ENCODE measurements at places on chromosomes 7 and 10.

GRCh38 chr10:49679480-49679893, at the start of gene C10orf53:
TSS of gene C10orf53 (plus strand) at chr10:49679651. CDS start at chr10:49679698, 47 bp downstream.
- no peak for DNase-seq

GRCh38 chr7:70082099-70082611, 483.9 kb downstream of the AUTS2 start:
- no peak for DNase-seq

- DNase-seq: no peak
Measured at GRCh38 chr10:31390804-31391203, 71.8 kb downstream of the ZEB1 start.

DNA sequence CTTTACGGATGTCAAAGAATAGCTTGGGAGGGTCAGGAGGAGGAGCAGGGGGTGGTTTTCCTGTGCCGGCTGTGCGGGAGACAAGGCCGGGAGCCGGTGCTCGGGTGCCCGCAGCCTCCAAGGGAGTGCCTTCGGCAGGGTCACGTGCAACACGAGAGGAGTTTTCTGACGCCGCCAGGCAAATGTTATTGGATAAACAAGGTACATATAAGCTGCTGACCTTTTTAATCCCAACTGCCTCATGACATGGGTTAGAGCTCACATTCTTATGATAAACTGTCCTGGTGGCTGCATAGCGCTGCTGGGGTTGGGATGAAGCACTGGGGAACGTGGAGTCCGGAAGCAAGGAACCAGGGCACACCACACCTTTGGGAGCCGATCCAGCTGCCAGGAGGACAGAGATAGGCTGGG, 124.8 kb upstream of the PDLIM1 start:
- no peak for DNase-seq

- DNase-seq: no peak
Measured at GRCh38 chr10:33883881-33884280, 549.4 kb upstream of the NRP1 start.

DNA sequence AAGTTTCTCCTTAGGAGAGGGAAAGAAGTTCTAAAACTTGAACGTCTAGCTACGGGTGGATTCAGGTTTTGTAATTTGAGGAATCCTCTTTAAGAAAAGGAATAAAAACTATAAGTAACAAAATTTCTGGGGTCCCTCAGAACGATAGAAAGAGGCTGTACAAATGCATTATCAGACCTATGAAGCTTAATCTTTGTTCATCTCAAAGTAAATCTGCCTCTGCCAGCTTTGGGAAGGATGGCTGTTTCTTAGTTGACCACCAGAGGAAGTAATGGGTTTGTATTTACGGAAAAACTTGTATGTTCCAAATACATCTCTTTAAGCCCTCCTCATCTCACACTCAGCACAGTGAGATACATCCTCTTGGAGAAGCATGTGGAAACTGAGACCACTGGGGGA, 864 bp downstream of the PSTK start:
- DNase-seq: no peak

DNA sequence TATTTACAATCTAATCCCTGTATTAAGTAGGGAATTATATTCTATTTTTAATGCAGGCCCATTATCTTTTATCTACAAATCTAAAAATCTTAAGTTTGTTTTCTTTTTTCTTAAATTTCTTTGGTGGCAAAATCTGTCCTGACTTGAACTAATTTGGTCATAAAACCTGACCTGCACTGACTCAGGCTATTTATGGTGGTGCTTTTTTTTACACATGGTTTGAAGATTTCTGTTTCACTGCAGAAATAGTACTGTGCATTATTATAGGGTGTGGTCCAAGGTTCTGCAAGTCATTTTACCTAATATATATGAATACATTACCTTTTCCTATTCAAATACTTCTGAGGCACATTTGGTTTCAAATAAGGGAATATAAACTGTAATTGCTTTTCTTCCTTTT, 137.0 kb downstream of the CD36 start:
- no peak for DNase-seq

DNA sequence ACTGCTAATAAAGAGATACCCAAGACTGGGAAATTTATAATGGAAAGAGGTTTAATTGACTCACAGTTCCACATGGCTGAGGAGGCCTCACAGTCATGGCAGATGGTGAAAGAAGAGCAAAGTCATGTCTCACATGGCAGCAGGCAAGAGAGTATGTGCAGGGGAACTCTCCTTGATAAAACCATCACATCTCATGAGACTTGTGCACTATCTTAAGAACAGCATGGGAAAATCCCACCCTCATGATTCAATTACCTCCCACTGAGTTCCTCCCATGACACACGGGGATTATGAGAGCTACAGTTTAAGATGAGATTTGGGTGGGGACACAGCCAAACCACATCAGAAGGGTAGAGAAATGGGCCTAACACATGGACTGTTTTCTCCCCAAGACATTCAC, 156.3 kb downstream of the CCDC71L start:
- no peak for DNase-seq

- no peak for DNase-seq
Measured at GRCh38 chr7:32116436-32116835, 46.2 kb upstream of the PDE1C start.

- DNase-seq: no peak
Measured at GRCh38 chr10:111128331-111129180, 51.7 kb downstream of the ADRA2A start.

GRCh38 chr10:43040482-43041256, 36.2 kb upstream of the RET start:
- DNase-seq: no peak

GRCh38 chr7:135774284-135774683, 25.7 kb upstream of the FAM180A start:
- no peak for DNase-seq

DNA sequence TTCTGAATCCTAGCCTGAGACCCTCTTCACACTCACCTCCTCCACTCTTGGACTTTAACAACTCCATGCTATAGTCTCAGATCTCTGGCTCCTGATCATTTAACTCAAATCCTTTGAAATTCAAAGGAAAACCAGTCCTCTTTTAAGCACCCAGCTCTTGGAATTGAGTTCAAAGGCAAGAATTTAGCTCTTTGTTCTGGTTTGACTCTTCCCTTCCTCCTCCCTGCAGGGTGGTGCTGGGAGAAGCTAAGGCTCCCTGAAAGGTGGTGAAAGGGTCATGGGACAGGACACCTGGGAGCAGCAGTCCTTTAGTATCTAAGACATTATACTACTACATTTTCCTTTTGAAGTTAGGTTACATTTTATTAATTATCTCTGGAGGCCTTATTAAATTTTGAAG, 259.4 kb downstream of the CCSER2 start:
- DNase-seq: no peak

DNA sequence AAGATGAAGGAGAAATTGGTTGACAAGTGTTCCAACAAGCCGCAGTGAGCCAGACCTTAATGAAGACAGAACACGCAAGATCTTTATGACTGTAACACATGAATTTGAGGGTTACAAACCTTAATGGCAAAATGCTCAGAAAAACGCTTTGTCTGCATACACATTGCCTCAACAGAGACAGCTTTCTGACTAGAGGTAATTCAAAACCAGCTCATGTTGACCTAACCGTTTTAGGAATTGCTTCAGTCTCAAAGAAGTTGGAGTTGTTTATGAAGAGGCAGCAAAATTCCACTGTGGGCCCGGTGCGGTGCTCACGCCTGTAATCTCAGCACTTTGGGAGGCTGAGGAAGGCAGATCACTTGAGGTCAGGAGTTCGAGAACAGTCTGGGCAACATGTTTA, 2.2 kb upstream of the GTF2I start:
- DNase-seq: no peak

- DNase-seq: no peak
Measured at GRCh38 chr7:23065974-23066373, 39.6 kb upstream of the KLHL7 start.

GRCh38 chr7:43569424-43569823, 13.5 kb upstream of the STK17A start:
- DNase-seq: no peak

- no peak for DNase-seq
Measured at GRCh38 chr10:101287183-101287996, 58.1 kb upstream of the LBX1 start.

GRCh38 chr7:142355328-142355727, 97.5 kb upstream of the PRSS58 start:
- no peak for DNase-seq

GRCh38 chr7:151631953-151632749, 112.5 kb upstream of the RHEB start:
- DNase-seq: peak; percentile 77

DNA sequence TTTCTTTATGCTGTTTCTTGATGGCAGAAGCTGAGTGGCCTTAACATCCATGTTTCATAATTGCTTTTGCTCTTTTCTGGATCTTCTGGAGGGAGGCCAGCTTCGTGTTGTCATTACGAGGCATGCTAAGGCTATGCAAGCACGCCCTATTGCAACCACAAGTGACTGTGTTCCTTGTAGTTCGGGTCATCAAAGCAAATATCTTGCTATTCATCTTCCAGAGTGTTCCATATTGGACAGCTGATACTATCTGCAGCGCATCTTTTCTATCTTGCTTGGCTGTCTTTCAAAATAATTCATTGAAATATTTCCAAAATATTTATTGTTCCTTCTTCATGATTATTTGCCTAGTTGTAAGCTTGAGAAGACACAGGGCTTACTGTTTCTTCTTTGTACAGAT, 5.0 kb downstream of the EPHB6 start:
- DNase-seq: no peak

GRCh38 chr7:12322284-12322902, 81.3 kb downstream of the VWDE start:
- no peak for DNase-seq

GRCh38 chr7:141218941-141219340, 145.1 kb downstream of the TMEM178B start:
- DNase-seq: no peak

DNA sequence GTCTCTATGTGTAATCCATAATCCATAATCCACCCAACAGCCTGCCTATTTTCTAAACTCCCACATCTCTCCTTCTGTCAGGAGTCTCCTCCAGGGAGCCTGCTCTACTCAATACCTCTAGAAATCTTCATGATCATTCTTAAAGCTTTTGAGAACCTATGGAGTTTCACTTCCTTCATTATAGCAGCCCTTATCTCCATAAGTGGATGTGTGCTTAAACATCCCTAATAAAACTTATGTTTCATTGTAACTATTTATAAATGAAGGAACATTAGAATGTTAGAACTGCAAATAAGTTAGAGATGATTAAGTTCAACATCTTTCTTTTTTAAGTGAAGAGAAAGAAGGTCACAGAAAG, 8.5 kb downstream of the CPED1 start:
- no peak for DNase-seq

DNA sequence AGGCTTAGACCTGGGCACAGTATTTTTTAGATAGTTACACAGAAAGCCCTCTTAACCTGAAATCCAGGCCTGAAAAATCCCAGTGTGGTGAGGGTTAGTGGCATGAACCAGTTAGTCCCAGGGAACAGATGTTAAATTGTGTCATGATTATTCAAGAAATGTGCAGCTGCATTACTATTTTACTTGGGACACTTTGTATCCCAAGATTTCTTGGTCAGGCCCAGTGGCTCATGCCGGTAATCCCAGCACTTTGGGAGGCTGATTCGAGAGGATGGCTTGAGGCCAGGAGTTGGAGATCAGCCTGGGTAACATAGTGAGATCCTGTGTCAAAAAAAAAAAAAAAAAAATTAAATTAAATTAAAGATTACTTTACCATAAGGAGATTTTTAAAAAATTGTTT, 36.0 kb upstream of the OTUD1 start:
- DNase-seq: no peak

GRCh38 chr10:91679296-91679695, 46.4 kb upstream of the PPP1R3C start:
- DNase-seq: no peak

DNA sequence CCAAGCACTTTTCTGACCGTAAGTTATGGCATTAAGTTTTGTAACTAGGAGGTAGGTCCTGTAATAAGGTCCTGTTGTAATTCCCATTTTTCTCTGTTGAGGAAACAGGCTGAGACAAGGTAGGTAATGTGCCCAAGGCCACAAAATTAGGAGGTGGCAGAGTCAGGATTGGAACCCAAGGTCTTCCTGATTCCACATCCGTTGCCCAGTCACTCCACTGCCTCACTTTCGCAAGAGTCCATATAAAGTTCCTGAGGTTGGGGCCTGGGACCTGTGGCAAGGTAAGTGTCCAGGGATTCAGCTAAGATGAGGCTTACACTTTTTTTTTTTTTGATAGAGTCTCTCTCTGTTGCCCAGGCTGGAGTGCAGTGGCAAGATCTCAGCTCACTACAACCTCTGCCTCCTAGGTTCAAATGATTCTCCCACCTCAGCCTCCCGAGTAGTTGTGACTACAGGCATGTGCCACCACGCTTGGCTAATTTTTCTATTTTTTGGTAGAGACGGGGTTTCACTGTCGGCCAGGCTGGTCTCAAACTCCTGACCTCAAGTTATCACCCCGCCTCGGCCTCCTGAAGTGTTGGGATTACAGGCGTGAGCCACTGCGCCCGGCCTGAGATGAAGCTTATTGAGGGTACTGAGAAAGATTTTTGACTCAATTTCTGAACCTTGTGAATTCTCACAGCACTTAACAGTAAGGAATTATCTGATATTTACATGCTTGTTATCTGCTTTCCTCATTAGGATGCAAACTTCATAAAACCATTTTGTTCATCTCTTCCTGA, 20.3 kb upstream of the GNA12 start:
- no peak for DNase-seq

DNA sequence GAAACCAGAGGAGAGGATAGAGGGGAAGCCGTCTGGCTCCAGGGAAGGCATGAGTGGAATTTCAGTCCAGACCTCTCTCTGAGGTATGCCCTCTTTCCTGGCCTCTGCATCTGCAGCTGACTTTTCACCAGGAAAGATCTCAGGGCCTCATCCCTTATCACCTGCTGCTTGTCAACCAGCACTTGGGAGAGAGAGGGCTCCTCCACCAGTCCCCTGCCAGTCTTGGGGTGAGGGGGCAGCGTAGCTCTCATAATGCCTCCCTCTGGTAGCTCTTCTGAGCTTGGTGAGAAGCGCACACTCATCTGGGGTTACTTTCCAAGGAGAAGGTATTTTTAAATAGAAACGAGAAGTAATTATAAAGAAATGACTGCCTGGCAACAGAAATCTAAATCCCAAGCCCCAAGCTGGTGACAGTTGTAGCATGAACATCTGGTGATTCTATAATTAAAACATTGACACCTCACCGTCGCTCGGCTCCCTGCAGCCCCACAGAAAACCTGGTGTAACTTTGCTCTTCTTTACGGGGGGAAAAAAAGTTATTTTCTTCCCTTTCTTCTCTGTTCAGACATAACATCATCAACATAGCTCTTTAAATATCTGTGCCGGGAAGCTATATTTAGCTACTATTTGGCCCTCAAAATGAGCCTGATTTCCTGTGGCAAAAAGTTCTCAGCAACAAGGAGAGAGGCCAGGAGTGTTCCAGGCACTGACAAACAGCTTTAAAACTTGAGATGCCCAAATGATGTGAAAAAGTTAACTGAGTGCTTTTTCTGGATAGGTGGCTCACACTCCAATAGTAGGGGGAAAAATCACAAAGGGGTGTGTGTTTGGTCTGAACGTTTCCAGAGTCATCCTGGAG, 26.9 kb downstream of the HIP1 start:
- no peak for DNase-seq

Data from stimulated activated CD8-positive, alpha-beta memory T cell treated with anti-CD3 and anti-CD28 coated beads, Interleukin-15, amount 100 ng/mL, for 4 hours (primary cell).